ENCODE measurements at places on chromosomes 12 and 14.

DNA sequence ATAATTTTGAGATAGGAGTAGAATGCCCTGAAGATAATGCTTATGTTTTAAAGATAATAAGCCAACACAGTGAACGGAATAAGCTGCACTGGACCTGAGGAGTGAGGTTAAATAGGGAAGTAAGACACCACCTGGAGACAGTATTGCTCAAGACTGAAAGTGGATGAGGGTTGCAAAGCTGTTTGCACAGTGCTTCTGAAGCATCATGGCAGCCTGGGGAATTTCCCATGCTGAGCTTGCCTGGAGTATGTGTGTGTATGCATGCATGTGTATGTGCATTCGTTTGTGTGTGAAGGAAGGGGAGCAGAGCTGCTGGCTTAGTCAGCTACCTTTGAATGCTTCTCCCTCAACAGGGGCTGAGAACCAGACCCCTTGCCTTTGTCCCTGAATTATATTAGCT is 35.8 kb downstream of the BHLHE41 start:
- no peak for DNase-seq

DNA sequence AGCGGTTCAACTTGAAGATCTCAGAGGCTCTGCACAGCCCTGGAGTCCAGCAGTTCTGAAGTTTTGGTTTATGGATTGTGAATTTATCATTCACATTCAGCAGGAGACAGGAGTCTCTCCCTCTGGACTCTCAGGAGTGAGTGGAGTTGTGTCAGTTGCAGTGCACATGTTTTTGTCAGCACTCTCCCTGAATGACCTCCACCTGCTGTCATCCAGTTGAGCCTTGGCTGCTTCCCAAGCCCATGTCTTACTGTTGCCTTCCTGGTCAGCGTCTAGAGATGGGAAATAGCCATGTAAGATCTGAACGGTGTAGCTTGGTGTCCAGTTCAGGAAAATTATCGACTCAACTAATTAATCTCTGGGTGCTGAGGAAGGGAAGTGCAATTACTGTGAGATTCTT is 133.2 kb downstream of the PRKCH start:
- no peak for DNase-seq

DNA sequence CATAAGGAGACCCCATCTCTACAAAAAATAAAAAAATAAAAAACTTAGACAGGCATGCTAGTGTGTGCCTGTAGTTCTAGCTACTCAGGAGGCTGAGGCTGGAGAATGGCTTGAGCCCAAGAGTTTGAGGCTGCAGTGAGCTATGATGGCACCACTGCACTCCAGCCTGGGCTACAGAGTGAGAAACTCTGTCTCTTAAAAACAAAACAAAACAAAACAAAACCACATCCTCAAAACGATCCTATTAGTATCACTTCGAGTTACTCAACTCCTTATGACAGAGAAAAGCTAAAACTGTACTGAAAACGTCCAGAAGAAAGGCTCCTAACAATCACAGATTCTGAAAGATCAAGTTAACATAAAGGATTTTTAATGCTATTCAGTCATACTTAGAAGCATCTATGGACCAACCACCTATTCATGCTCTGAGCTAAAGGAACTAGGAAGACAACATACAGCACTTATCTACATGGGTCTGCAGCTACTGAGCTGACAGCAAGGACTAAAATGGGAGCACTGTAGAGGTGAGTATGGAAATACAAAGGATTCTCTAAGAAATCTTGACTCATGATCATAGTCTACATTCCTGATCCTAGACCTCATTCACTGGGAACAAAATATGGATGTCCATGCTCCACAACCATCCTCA is 75.3 kb upstream of the DUSP6 start:
- no peak for DNase-seq

DNA sequence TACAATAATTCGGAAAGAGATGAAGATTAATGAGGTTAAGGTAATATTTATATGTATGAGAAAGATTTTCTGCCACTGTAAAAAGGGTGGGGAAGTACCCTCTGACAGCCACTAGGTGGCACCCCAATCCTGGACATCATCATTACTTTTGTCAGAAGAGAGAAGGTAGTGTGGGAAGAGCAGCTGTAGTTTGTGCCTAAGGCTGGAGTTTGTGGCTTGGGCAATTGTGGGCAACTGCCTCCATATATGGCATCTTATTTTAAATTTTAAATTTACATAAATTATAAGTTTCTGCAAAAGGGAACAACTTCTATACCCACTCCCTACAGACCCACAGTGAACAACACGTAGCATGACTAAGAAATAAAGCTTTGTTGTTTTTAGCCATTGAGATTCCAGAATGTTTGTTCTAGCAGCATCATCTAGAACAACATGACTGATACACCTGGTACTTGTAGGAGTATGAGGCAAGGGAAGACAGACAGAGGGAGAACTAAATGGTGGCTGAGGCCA is 34.4 kb upstream of the SYCP3 start:
- DNase-seq, result peak; percentile 49

- DNase-seq, result no peak
Observed at GRCh38 chr14:100546051-100546443, 41.2 kb downstream of the BEGAIN start.

DNA sequence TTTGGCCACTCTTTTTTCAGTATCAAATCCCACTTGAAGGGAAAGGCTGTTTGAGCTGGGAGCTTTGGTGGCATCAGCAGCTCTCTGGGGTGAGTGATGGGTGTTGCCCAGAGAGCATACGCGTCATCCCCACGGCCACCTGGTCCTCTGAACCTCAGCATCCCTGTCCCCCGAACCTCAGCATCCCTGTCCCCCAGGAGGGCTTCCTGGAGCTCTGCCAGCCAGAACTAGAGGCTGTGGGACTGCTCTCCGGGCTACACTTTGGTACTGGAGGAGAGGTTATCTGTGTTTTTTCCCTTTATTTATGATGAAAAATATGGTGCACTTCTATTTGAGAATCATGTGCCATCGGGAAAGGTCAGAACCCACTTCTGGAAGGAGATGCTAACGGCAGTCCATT is 131.5 kb upstream of the RTL1 start:
- no peak for DNase-seq

GRCh38 chr12:7175493-7175892 is 14.0 kb upstream of the PEX5 start:
- no peak for DNase-seq
